ENCODE measurements at places on chromosomes 4 and X. TPM values are rescaled to one million over a fixed set of nuclear protein-coding genes. Genes with fewer than 3 reads are reported as not detected.

DNA sequence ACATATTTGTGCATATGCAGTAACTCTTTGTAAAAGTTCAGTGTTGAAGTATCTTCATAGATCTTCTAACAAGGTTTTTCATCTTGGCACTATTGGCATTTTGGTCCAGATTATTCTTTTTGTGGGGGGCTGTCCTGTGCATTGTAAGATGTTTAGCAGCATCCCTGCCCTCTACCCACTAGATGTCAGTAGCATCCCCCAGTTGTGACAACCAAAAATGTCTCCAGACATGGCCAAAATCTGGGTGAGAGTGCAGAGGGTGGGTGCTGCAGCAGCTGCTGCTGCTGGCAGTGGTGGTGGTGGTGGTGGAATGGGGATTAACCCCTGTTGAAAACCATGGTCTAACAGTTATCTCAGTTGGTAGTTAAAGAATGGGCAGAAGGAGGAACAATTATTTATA lies 370.0 kb downstream of the GPAT3 start:
- DNase-seq: no peak
- H3K4me1 ChIP-seq: no peaks in the 10 kb centered on the region
- no peak overlapping the region for H3K27ac ChIP-seq
- H3K4me3 ChIP-seq: no peak overlapping the region
- H3K36me3 ChIP-seq: no peaks in the 10 kb centered on the region

- no peak overlapping the region for H3K27ac ChIP-seq
- peaks cover 18% of the 10 kb centered on the region for H3K4me1 ChIP-seq
- no peak for DNase-seq
- H3K4me3 ChIP-seq: peak overlapping the region; percentile 61
- H3K27me3 ChIP-seq: no peaks in the 10 kb centered on the region
Observed at GRCh38 chrX:46574774-46575381, 1.3 kb downstream of the CHST7 start.

The MAP3K15 gene
- not detected for total RNA-seq

- peak overlapping the region; percentile 98 for H3K27ac ChIP-seq
- H3K4me1 ChIP-seq: no peaks in the 10 kb centered on the region
- no peaks in the 10 kb centered on the region for H3K27me3 ChIP-seq
- H3K4me3 ChIP-seq: peak overlapping the region; percentile 82
Observed at GRCh38 chrX:139933904-139934303, 1.1 kb upstream of the ATP11C start.

The GASK1B gene
- total RNA-seq: 9.7 TPM

- H3K4me1 ChIP-seq: no peaks in the 10 kb centered on the region
- no peak overlapping the region for H3K4me3 ChIP-seq
- H3K27me3 ChIP-seq: no peaks in the 10 kb centered on the region
Observed at GRCh38 chrX:17628976-17629375, 108.3 kb upstream of the SCML1 start.

DNA sequence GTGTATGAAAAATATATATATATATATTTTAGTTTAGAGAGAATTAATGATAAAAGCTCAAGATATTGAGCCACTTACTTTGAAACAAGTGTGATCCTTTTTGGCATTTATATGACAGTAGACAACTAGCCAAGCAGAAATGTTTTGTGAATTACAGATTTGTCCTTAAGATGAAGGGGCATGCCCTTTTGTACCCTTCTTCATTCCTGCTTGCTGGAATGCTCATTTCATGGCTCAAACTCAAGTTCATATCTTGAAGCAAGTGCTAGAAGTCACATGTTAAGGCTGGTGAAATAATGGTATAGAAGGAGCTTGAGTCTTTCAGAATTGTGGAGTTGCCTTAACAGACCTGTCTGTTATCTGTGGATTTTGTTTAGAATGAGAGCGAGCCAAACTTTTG lies 203.0 kb downstream of the BMPR1B start:
- no peak for DNase-seq
- H3K4me1 ChIP-seq: no peaks in the 10 kb centered on the region
- H3K27me3 ChIP-seq: no peaks in the 10 kb centered on the region
- H3K4me3 ChIP-seq: no peak overlapping the region

- peaks cover 11% of the 10 kb centered on the region for H3K4me1 ChIP-seq
- H3K4me3 ChIP-seq: no peak overlapping the region
- H3K27me3 ChIP-seq: no peaks in the 10 kb centered on the region
- no peaks in the 10 kb centered on the region for H3K36me3 ChIP-seq
- H3K27ac ChIP-seq: no peak overlapping the region
Observed at GRCh38 chr4:41442810-41443209, 95.1 kb upstream of the LIMCH1 start.

DNA sequence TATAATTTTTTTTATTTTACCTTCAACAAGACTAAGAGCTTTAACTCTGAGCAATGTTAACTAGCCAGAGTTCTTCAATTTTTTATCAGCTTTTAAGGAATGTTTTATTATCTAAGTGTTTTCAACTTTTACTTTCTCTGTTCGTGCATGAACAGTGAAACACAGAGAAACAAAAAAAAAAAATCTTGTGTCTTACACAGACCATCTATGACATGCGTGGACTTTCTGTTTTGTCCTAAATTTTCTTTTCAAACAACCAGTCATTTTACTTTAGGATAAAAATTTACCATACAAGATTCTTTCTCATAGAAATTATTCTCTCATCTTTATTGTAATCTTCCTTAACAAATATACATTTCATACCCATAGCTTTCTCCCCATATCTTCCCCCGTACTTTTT lies 731.9 kb upstream of the PCDH10 start:
- H3K4me1 ChIP-seq: no peaks in the 10 kb centered on the region
- H3K4me3 ChIP-seq: no peak overlapping the region
- H3K27me3 ChIP-seq: no peaks in the 10 kb centered on the region
- no peak overlapping the region for H3K27ac ChIP-seq

The CLGN gene
- not detected for total RNA-seq

- no peaks in the 10 kb centered on the region for H3K4me1 ChIP-seq
- H3K4me3 ChIP-seq: no peak overlapping the region
- no peak overlapping the region for H3K27ac ChIP-seq
- H3K27me3 ChIP-seq: no peaks in the 10 kb centered on the region
Observed at GRCh38 chr4:8461086-8461485, 20.5 kb downstream of the TRMT44 start.

DNA sequence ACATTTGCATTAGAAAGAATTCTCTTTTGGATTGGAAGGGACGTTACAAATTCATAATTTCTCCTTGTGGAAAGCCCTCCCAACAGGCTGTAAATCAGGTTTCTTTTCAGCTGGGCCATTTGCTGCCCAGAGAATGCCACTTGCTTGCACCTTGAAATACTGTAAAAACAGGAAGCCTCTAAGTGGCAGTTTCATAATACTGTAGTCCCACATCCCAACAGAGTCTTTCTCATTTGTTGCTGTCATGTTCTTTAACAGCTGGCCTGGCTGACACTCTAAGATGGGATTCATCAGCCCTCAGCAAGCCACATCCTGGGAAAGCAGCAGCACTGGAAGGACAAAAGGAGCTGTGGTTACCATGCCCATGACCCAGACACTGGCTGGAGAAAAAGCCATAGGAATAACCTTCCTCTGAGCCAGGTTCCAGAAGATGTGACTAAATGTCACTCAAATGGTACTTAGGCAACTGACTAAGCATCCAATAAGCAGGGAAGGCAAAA lies 221.9 kb upstream of the MBNL3 start:
- H3K36me3 ChIP-seq: no peaks in the 10 kb centered on the region
- no peaks in the 10 kb centered on the region for H3K4me1 ChIP-seq
- no peak overlapping the region for H3K4me3 ChIP-seq
- H3K27ac ChIP-seq: no peak overlapping the region
- H3K27me3 ChIP-seq: no peaks in the 10 kb centered on the region

- no peak overlapping the region for H3K4me3 ChIP-seq
- H3K27me3 ChIP-seq: no peaks in the 10 kb centered on the region
- no peak for DNase-seq
Observed at GRCh38 chrX:47091149-47091775, 13.0 kb downstream of the RGN start.

The RASGEF1B gene
- total RNA-seq: 32.4 TPM

The AFF2 gene
- 0.72 TPM for total RNA-seq

DNA sequence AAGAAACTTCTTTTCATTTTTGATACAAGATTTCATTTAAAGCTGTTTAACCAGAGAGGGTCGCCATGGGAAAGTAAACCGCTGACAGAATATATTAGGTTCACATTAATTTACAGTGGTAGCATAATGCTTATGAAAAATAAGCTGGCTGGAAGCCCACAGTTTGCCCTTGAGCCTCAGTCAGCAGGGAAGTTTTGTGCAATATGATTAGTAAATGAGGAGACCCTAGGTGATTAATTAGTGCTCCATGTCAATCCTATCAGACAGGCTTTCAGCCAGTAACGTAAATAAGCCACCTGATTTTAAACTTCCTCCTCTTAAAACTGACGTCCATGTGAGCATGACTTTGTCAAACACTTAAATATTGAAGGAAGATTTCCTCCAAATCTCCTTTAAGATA lies 134.2 kb downstream of the TSPAN5 start:
- no peak for DNase-seq
- H3K27me3 ChIP-seq: no peaks in the 10 kb centered on the region
- no peak overlapping the region for H3K4me3 ChIP-seq
- H3K27ac ChIP-seq: no peak overlapping the region
- no peaks in the 10 kb centered on the region for H3K36me3 ChIP-seq
- no peaks in the 10 kb centered on the region for H3K4me1 ChIP-seq

DNA sequence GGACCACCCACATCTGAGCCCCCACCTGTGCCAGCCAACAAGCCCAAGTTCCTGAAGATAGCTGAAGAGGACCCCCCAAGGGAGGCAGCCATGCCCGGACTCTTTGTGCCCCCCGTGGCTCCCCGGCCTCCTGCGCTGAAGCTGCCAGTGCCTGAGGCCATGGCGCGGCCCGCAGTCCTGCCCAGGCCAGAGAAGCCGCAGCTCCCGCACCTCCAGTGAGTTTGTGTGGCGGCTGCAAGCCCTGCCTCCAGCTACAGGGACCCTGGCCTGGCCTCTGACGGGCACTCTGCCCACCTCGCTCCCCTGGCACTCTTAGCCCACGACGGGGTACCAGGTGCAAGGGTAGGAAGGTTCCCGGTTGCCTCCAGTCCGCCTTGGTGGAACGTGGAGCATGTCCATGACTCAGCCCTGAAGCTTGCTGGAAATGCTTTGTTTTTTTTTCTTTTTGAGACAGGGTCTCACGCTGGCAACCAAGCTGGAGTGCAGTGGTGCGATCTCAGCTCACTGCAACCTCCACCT lies 13.7 kb upstream of the ADD1 start:
- no peak overlapping the region for H3K27ac ChIP-seq
- H3K4me3 ChIP-seq: no peak overlapping the region
- no peaks in the 10 kb centered on the region for H3K27me3 ChIP-seq
- peaks cover 97% of the 10 kb centered on the region for H3K36me3 ChIP-seq
- no peaks in the 10 kb centered on the region for H3K4me1 ChIP-seq
- no peak for DNase-seq

GRCh38 chrX:101744085-101744484 lies 84.4 kb upstream of the ARMCX2 start:
- no peak overlapping the region for H3K4me3 ChIP-seq
- no peaks in the 10 kb centered on the region for H3K4me1 ChIP-seq
- no peaks in the 10 kb centered on the region for H3K27me3 ChIP-seq
- DNase-seq: no peak
- no peak overlapping the region for H3K27ac ChIP-seq

GRCh38 chr4:6905516-6906445 lies 3.8 kb upstream of the TBC1D14 start:
- H3K27me3 ChIP-seq: no peaks in the 10 kb centered on the region
- peaks cover 33% of the 10 kb centered on the region for H3K4me1 ChIP-seq
- no peak overlapping the region for H3K27ac ChIP-seq
- DNase-seq: peak; percentile 57
- no peak overlapping the region for H3K4me3 ChIP-seq
- no peaks in the 10 kb centered on the region for H3K36me3 ChIP-seq

- peak; percentile 85 for DNase-seq
- H3K36me3 ChIP-seq: no peaks in the 10 kb centered on the region
- peaks cover 26% of the 10 kb centered on the region for H3K4me1 ChIP-seq
Observed at GRCh38 chr4:122826553-122827257, at the start of gene FGF2. TSS of gene FGF2 (plus strand) at chr4:122826831. CDS start at chr4:122827175, 344 bp downstream.

The SOWAHD gene
- not detected for total RNA-seq

DNA sequence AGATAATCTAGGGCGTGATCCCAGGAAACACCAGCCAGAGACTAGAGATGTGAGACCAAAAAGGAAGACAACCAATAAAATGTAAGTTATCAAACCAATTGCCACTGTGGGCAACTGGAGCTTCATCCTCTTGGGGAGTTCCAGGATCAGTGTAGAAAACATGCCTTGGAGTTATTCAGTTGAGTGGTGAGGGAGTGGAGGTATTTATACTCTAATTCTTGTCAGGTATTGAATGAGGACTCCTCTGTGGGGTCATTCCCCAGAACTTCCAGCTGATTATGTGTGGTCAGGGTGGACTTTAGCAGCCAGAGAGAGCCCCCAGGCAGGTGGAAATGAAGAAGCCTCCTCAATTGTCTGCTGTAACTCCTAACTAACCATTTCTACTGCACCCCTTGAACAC lies 144.0 kb upstream of the PRPS2 start:
- no peaks in the 10 kb centered on the region for H3K36me3 ChIP-seq
- no peak overlapping the region for H3K27ac ChIP-seq
- H3K27me3 ChIP-seq: no peaks in the 10 kb centered on the region
- H3K4me1 ChIP-seq: no peaks in the 10 kb centered on the region
- no peak for DNase-seq
- no peak overlapping the region for H3K4me3 ChIP-seq

- no peaks in the 10 kb centered on the region for H3K4me1 ChIP-seq
- no peak overlapping the region for H3K4me3 ChIP-seq
- no peak for DNase-seq
Observed at GRCh38 chr4:168118116-168118655, 25.8 kb downstream of the ANXA10 start.

- no peak overlapping the region for H3K4me3 ChIP-seq
- H3K27me3 ChIP-seq: no peaks in the 10 kb centered on the region
- no peaks in the 10 kb centered on the region for H3K36me3 ChIP-seq
- DNase-seq: no peak
- H3K27ac ChIP-seq: no peak overlapping the region
Observed at GRCh38 chr4:35516102-35516501, 728.2 kb downstream of the ARAP2 start.

The L1CAM gene
- total RNA-seq: 8.4 TPM

The KLHL4 gene
- 0.08 TPM for total RNA-seq

DNA sequence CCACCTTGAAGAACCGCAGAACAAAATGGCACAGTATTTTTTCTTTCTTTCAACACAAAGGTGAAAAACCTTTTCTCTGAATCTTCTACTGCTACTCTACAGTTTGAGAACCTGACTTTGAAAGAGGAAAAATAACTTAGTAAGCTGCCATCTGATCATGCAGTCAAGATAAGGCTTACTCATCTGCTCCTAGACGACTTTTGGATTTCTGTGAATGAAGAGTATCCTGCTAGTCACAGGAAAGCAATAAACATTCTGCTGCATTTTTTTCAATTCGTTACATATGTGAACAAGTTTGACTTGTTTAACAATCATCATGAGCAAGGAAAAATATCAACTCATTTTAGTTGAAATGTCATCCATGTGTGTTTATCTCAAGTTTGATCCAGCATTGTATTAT lies 25.2 kb downstream of the TIGD2 start:
- peaks cover 5% of the 10 kb centered on the region for H3K4me1 ChIP-seq
- H3K27ac ChIP-seq: no peak overlapping the region
- no peaks in the 10 kb centered on the region for H3K27me3 ChIP-seq
- H3K4me3 ChIP-seq: no peak overlapping the region
- H3K36me3 ChIP-seq: no peaks in the 10 kb centered on the region

The TRPC5OS gene
- total RNA-seq: not detected

The RTL3 gene
- not detected for total RNA-seq

GRCh38 chrX:103063191-103063845 lies 653 bp downstream of the BEX1 start:
- H3K27me3 ChIP-seq: no peaks in the 10 kb centered on the region
- H3K4me3 ChIP-seq: peak overlapping the region; percentile 30
- peaks cover 3% of the 10 kb centered on the region for H3K4me1 ChIP-seq
- no peak overlapping the region for H3K27ac ChIP-seq
- H3K36me3 ChIP-seq: no peaks in the 10 kb centered on the region

GRCh38 chr4:87353592-87353991 lies 30.9 kb upstream of the HSD17B13 start:
- H3K27ac ChIP-seq: no peak overlapping the region
- H3K4me1 ChIP-seq: peaks cover 3% of the 10 kb centered on the region
- peaks cover 4% of the 10 kb centered on the region for H3K36me3 ChIP-seq
- no peak overlapping the region for H3K4me3 ChIP-seq
- no peaks in the 10 kb centered on the region for H3K27me3 ChIP-seq

Measured in suprapubic skin (tissue), 4 donors.